ENCODE measurements at places on chromosomes 2 and 18.
A peak's percentile ranks its signal among the peaks of the same experiment; 100 is the strongest.

DNA sequence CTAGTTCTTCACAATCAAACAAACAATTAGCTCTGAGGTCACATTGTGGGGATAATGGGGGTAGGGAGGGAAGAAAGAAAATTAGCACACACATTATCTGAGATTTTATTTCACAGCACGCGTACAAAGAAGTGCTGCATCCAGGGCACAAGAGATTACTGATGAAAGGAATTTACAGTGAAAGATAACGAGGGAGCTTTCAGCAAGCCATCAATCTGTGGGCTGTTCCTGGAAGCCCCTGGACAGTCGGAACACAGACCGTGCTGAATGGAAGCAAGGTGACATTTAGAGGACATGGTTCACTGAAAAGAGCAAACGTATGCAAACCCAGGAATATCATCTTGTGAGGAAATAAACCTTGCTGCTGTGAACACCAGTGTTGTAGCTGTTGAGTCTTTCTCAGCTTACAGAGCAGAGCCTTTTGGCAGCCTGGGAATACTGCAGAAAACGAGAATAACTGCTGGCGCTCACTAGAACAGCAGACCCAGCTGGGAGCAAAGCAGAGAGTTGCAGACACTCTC lies 63.2 kb downstream of the SCG2 start:
- no peak for DNase-seq

DNA sequence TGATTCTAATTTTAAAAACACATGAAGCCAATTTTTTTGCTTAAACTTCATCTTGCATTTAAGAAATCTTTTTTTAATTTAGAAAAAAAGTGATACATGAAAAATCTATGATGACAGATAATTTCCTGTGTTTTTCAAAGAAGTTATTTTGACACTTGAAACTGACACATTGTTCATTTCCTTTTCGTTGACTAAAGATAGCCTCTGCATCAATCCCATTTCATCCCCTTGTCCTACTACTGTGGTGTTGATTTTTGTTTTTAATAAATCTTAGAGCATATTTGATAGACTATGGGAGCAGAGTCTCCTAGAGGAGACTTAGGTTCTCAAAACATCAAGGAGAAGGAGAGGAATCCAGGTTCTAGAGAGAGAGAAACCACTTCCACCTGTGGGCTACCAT lies 70.9 kb downstream of the ACVR1C start:
- no peak for DNase-seq

DNA sequence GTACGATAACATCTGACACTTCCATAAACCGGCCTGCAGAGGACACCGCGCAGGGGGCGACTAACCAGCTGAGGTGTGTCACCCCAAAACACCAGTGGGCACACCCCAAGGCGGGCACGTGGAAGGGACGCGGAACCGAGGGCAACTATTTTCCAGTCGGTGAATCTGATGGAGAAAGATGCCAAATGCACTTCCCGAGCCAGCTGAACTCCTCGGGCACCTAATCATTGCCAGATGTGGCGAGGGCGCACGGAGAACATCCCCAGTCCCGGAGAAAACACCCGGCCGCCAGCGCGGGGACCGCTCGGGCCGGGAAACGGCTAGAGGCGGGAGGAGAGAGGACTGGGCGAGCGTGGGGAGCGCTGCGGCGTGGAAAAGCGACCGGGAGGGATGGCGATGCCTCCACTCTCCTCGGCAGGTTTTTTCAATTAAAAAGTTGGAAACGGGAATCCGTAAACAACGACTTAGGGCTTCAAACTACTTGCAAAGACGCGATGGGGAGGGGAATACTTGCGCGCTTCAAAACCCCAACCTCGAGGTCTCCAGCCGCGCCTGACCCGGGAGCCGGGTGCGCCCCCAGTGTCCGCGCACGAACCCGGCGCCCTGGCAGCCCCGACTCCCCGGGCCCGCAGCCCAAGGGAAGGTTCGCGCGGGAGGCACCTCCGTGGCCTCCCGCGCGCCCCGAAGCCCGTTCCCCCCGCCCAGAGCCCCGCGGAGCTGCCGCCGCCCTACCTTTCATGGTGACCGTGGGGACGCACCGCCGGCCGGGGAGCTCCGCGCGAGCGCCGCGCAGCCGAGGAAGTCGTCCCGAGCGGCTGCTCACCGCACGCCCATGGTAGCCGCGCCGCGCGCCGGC lies 497 bp downstream of the COLEC12 start:
- DNase-seq = no peak

GRCh38 chr2:150255528-150255927 lies 231.9 kb downstream of the RND3 start:
- DNase-seq = no peak

DNA sequence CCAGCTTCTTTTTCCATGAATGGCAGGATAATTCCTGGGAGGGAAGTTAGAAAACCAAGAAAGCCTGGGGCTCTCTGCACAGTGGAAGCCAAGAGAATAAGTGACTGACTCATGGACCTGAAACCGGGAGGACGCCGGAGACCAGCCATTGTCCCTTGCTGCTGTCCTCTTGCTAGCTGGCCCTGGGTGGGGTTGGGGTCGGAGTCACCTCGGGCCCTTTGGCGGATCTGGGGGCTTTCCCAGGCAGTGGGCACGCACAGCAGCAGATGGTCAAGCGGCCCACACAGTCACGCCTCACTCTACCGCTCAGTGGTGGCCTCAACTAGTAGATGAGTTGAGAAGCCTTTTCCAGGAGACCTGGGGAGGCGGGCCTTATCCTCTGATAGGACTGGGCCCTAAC lies 15.6 kb downstream of the EFHD1 start:
- no peak for DNase-seq

GRCh38 chr2:199131136-199131655 lies 326.5 kb downstream of the SATB2 start:
- no peak for DNase-seq

DNA sequence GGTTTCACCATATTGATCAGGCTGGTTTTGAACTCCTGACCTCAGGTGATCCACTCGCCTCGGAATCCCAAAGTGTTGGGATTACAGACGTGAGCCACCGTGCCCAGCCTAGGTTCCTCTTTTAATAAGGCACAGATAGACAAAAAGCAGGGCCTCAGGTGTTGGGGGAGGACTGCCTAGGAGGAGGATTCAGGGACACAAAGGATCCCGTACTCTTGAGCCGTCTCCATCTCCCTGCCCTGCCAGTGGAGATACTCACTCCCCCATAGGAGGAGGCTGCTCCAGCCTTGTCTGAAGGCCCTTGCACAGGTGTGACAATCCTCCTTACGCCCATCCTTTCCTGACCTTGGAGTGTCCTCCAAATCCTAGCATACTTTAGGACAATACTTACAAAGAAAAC lies 32.0 kb upstream of the TFCP2L1 start:
- DNase-seq = no peak

DNA sequence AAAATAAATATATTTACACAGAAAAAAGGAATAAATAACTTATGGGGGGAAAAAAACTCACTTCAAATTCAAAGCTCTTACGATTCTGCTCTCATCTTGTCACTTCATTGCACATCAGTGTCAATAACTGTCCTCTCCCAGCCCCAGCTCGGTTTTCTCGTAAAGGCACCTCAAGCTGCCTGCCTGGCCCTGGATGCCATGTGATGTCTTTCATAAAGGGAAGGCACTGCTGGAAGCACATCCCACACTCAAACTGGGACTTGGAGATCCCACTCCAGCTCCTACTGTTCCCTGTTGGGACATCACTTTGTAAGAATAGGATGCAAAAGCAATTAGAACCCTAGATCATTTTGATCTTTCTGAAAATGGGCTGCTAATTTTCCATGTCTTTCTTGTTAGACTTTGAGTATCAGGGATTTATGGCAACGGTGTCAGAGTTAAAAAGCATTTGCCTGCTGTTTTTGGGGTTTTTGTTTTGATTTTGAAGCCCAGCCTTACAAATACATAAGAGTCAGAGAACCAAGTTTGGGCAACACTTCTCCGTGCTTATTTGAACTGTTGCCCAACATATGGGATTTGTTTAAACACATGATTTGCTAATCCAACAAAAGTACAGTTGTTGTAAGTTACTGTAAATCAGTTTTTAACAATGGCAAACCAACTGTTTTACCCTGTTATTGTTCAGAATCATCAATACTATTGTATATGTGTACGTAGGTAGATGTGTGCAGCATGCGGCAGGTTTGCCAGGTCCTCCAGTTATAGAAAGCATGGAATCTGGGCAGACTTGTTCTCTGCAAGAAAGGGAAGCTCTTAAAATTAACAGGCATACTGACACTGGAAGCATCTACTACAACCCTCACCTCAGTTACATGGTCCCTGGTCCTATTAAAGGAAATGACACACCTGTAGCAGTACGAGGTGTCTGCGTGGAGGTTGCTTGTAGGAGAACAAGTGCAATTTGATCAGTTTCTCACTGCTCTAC lies 20.6 kb downstream of the SERTAD2 start:
- peak; percentile 60 for DNase-seq

DNA sequence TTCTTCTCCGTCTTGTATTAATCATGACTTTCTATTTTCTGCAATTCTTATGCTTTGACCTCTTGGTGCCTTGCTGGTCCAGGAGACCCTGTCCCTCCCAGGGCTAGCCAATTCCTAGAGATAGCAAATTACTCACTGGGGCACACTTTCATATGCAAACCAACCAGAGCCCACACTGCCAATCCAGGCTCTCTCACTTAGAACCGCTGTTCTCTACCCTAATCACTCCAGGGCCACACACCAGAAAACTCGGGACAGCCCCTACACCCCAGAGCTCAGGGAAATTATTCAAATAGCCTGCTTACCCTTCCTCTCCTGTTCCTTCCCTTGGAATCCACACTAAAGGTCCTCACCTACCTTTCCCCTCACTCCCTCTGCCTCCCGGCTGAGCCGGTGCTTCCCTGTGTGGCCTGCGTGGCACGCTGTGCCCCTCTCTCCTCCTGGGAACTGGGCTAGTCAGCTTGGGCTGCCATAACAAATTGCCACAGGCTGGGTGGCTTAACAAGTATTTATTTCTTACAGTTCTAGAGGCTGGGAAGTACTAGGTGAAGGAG lies 41.7 kb downstream of the VWA3B start:
- DNase-seq = no peak

DNA sequence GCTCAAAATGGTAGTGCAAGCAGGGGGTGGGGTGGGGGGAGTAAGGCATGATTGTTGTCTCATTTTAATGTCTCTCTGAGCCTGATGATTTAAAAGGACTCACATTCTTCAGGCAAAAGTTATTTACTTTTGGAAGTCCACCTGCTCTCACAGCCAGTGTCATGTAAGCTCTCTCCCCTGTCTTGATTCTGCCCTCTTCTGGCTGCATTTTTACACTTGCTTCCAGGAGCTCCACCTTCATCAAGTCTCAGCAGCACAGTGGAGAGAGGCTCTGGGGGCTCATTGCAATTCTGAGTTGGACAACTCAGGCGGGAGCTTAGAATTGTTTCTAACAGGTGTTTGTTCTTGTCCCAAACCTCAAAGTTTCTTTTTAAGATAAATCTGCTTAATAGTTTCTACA lies 39.2 kb downstream of the GNAL start:
- peak; percentile 54 for DNase-seq

DNA sequence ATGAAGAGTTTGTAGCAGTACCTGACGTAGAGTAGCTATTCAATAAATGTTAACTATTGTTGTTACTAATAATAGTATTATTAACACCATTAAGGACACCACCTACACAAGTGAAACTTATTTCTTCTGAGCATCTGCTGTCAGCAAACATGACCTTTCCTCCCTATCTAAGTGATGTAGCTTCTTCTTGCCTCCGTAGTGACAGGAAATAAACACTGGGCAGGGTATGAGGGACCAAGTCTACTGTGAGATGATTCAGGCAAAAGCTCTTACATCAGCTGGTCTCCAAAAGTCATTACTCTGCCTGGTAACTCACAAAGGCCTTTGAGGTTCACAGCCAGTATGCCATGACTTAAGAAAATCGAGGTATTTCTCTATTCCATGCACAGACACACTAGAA lies 750.5 kb downstream of the CPS1 start:
- DNase-seq = no peak

DNA sequence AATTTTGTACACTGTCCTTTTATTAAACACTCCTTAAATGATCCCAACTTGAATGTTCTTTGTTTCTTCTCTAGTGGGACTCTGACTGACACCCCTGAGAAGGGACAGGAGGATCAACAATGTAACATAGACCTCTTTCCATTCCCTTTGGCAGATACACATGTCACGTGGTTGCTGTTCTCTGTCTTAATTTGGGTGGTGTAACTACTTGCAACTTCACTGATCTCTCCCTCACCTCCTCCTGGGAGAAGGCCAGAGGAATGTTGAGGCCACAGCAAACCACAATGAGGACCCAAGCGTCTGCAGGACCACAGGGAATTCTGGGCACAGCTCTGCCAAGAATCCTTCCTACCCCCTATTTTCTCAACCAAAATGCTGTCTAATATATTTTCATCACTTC lies 205.6 kb downstream of the RTP5 start:
- DNase-seq = no peak

DNA sequence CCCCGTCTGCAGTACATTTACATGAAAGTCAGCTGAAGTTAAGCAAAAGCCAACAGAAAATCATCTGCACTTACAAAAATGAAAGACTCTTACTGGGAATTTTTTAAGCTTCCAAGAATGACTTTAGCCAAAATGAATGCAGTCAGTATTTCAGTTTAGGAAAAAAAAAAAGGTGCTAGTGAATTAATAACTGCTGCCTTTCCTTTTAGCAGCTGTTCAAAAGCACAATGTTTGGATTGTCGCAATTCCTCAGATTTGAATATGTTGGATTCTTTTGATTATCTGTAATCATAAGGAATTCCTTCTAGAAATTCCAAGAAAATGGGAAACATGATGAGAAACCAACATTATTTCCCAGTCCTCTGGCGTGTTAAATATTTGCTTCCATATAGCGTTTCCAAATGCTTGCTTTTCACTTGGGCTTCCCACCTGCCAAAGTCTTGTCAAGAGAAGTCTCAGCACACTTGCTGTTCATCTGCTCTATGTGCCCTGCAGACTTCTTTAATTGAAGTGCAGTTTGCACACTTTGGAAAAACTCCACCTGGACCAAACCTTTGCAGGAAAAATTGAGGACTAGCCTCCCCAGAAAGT lies 653.0 kb upstream of the SLC39A10 start:
- no peak for DNase-seq

DNA sequence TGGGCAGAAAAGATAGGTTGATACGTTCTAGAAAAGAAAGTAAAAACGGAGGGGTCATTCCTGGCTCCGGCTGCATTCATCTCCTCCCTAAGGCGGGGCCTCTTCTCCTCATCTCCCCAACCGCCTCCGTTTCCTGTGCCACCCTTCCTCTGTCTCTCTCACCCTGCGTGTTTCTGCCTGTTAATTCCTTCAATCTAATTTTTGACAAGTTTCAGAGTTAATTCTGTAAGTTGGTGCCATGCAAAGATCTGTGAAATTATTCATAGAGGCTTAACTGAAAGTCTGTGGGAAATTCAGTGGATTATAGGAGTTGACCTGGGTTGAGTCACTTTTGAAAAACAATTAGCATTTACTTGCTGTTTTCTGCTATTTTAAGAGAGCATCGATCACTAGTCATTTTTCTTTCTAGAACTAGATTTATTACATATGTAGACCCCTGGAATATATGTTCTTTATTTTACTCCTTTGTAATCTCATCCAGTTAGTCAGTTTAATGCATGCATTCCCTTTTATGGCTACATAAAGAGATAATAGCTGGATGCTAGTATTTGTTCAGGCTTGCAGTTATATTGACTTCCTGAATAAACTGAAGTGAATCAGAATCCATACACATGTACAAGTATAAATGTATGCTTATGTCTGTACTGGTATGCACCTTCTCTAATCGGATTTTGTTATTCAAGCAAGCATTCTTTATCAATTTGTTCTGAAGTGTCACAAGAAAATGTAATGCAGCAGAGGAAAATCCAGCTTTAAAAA lies 91.1 kb downstream of the EML6 start:
- DNase-seq = no peak

All from T47D (cell line).